ENCODE measurements at places on chromosomes 5 and 9.
A peak's percentile ranks its signal among the peaks of the same experiment; 100 is the strongest.

GRCh38 chr9:98021306-98022040 lies 35.1 kb upstream of the NANS start:
- no peak for DNase-seq

DNA sequence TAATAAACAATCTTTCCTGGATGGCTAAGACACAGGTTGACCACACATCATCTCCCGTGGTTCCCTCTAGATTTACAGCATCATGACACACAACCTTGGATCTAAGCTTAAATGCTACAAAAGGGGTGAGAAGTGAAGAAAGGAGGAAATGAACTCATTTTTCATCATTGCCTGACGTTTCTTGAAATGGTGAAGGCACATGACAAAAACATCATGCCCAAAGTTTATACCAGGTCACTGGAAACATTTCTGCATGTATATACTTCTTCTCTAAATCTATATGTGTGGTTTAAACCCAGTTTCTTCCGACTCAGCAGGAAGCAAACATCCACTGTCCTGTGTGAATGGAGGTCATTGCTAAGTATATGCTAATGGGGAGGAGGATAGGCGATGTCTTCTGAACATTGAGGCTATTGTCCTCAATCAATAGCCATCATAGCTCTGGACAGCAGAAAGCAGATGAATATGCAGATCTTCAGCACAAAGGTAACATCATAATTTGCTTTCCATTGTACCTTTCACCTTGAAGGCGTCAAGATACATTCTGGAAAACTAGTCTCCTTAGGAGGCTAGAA lies 137.4 kb downstream of the MED27 start:
- no peak for DNase-seq

DNA sequence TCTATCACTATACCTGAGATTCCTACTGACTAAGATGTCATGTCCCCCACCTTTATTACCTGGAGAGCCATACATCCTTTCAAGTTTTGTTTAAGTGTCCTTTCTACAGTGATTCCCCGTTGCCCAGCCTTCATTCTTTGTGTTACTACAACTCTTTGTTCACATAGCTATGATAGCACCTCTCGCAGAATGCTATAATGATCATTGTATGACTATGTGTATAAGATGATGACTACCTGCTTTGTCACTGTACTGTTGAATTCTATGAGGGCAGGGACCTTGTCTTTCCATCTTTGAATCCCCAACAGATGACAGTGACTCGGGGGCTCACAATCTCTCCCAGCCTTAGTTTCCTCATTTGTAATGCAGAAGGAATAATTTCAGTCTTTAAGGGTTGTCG lies 361.2 kb downstream of the NPR3 start:
- no peak for DNase-seq

GRCh38 chr9:127970401-127971313 lies 10.1 kb downstream of the EEIG1 start:
- DNase-seq: peak; percentile 60

DNA sequence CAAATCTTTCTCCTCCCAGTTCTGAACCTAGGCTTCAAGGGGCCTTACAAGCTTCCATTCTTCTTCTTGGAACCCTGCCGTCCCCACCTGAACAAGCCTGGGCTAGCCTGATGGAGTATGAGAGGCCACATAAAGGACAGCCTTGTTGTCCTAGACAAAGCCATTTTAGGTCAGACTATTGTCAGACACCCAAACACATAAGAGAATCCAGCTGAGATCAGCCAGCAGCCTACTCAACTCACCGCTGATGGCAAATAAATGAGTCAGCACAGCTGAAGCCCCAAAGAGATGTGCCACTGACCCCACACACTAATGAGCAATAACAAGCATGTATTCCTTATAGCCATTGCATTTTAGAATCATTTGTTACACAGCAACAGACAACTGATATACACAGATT lies 33.8 kb downstream of the SVEP1 start:
- no peak for DNase-seq

GRCh38 chr5:172395483-172395882 lies 58.8 kb downstream of the SH3PXD2B start:
- DNase-seq: no peak

DNA sequence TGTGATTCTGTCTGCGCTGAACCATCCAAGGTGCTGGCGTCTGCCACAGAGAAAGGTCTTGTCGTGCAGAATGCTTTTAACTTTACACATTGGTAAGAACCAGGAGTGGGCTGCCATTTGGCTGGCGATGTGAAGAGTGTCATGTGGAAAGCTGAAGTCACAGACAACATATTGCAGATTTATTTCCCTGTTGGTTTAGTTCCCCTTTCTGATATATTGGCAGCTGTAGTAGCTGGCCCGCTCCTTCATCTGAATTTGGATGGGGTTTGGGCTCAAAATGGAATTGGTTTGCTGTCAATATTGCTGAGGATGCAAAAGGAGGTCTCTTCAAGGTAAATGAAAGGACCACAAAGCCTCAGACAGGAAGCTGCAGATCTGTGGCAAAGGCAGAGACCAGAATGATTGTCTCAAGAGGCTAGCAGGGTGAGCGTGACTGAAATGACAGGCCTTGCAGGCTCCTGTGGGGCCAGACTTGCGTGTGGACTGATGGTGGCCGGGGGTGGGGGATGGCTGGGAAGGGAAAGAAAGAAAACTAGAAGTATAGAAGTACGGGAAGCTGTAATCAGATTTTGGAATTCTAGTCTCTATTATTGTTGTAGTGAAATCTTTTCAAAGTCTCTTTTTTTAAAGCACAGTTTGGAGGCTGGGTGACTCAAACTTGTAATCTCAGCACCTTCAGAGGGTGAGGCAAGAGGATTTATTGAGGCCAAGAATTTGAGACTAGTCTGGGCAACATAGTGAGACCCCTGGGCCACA lies 25.1 kb upstream of the CD180 start:
- no peak for DNase-seq

GRCh38 chr5:58635416-58635815 lies 52.5 kb downstream of the RAB3C start:
- DNase-seq: no peak

DNA sequence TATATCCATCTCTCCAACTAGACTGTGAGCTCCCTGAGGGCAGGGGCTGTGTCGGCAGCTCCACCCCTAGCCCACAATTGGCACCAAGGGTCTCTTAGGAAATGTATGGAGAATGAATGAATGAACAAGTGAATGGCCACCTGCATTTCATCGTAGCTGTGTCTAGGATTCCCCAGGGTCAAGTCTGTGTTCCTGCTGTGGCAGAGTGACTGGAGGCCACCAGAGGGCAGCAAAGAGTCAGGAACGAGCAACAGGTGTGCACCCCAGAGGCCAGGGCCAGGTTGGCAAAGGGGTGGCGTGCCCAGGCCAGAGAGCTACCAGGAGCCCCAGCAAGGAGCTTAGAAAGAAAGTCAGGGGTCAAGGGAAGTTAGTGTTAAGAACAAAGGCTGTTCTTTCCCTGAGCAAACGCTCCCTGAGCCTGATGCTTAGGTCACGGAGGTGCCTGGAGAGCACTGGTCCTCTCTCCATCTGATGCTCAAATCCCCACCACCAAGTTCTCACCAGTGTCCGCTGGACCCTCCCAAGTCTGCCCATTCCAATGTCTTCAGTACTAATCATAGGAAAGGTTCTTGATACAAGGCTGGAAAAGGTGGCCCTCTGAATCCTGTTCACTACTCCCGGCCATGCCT lies 160.7 kb downstream of the PAX5 start:
- DNase-seq: peak; percentile 74

DNA sequence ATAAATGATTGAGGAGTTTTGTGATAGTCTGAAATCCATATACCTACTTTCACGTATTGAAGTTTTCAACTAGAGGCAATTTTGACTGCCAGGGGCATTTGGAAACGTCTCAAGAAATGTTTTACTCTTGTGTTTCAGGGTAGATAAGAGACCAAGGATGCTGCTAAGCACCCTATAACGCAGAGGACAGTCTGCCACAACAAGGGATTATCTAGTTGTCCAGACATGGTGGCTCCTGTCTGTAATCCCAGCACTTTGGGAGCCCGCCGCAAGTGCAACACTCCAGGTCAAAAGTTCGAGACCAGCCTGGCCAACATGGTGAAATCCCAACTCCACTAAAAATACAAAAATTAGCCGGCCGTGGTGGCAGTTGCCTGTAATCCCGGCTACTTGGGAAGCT lies 133.7 kb upstream of the CCNG1 start:
- DNase-seq: no peak

DNA sequence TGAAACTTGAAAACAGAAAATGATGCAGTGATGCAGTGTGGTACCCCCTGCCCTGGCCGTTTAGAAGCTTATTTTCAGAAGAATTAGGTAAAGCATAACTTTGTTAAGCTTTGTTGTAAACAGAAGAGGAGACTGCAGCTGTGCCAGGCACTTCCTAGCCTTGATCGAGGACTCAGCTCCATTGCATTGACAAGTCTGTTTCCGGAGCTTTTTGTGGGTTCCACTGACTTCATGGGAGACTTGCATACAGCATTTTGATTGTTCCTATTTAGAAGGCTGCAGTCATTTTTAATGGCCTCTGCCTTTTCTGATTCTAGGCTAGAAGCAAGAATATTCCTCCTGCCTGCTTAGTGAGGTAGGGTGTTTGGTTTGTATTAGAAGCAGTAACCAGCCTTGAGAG lies 12.3 kb downstream of the MVB12B start:
- no peak for DNase-seq

DNA sequence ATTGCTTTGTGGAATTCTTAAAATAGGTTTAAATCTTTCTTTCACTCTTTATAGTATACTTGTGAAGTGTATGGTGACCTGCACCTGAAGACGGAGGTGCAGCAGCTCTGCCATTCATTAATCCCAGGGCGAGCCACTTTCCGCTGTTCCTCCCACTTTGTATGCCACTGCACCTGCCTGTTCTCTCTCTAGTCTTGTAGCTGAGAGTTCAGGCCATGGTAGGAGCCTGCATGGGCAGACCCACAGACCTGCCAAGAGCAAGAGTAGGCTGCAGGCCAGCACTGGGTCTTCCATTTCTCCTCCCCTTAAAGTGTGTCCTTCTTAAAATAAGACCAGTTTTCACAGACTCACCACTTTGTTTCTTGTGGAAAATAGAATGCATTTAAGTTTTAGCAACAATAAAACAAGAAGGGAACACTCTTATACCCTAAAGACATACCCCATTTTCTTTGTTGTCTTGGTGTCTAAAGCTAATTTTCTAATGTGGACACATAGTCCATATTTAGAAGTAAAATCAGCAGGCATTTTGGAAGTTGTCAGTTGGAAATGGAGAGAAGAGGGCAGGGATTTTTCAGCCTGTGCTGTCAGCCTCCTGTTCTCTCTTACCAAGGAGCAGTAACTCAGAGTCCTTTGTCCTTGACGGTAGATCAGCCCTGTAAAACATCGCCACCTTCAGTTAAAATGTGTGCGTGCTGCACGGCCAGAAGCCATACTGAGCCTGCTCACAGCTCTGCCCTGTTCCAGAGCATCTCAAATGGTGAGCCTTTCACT lies 103.2 kb downstream of the SNCAIP start:
- DNase-seq: no peak

DNA sequence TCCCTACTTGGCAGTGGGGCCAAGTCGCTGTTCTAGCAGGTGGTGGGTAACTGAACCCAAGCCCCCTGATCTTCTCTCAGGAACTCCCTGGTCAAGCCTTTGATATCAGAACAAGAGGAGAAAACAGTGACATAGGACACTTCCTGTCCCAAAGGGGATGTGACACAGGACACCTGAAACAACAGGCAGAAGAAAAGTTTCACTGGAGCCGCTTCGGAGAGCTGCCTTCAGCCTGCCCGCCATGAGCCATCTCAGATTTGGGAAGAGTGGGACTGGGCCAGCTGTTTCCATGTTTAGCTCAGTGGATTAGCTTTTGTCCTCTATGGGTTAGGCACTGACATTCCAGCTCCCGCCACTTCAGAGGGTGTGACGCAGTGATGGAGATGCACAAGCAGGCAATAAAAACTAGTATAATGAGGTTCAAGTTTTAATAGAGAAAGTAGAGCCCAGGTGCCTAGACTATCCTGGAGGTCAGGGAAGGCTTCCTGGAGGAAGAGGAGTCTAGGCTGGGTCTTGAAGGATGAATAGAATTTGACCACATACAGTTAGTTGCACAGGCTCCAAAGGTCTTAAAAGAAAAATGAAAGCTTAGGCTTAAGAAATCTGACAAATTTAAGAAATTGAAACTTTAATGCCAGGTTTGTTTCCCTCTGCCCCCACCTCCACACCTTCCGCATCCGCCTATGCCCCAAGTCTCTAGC lies 104.1 kb upstream of the SPRY4 start:
- no peak for DNase-seq

DNA sequence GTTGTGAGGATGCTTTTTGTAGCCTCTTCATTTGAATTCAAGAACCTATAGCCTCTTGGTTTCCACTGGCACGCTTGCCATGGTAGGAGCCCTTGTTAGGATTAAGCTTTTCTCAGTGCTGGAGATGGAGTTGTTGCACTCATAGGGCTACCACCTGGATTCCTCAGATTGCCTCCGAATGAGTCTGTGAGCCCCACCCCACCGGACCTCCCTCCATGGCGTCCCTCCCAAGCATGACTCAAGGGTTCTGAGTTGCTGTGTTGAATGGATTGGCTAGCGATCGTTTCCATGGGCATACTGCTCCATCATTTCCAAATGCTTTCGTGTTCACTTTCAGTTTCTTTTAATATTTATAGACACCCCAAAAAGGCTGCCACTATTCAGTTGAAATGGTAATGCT lies 69.9 kb downstream of the DAPK1 start:
- no peak for DNase-seq

Data from activated CD4-positive, alpha-beta T cell treated with anti-CD3 and anti-CD28 coated beads for 24 hours (primary cell).